ENCODE measurements at places on chromosomes 1 and 21. TPM values are rescaled to one million over a fixed set of nuclear protein-coding genes. Genes with fewer than 3 reads are reported as not detected.

GRCh38 chr1:167767761-167768160 lies 46.0 kb downstream of the MPZL1 start:
- DNase-seq: no peak
- H3K4me1 ChIP-seq: no peaks in the 10 kb centered on the region
- no peaks in the 10 kb centered on the region for H3K27me3 ChIP-seq

DNA sequence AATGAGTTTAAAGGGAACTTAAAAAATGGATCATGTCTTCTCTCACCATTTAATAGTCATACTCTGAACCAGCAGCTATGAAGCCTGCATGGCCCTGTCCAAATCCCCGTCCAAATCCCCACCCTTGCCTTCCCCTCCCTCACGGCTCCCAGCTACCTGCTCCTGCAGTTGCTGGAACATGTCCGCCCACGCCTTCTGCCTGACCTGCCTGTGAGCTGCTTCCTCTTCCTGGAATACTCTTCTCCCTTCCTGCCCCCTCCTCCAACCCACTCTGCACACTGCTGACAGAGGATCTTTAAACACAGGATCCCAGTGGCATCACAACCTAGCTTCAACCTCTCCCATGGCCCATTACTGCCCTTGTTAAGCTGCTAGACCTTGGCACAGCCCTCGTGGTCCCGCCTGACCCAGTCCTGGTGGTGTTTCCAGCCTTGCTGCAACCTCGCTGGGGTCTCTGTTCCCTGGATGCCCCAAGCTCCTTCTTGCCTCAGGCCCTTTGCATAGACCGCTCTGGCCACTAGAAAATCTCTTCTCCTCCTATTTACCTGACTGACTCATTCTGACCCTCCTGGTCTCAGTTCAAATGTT lies 118.3 kb downstream of the PTPRU start:
- no peak overlapping the region for H3K27ac ChIP-seq
- no peak overlapping the region for H3K4me3 ChIP-seq
- no peak for DNase-seq
- H3K27me3 ChIP-seq: no peaks in the 10 kb centered on the region

DNA sequence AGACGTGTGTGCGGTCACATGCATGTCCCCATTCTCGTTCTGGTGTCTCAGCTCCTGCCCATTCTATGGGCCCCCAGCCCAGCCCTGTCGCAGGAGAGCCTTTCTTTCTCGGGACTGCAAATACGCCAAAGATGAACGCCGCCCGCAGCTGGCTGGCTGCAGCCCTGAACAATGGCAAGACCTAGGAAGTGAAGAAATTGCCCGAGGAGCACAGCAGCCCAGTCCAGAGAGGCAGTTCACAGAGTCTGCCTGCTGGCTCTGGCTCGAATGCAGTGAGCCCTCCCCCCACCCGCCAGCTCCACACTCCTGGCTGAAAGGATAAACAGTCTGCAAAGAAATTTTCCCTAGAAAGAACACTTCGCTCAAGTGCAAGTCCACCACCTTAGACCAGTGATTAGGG lies 23.3 kb downstream of the PAX7 start:
- H3K36me3 ChIP-seq: no peaks in the 10 kb centered on the region
- peaks cover 81% of the 10 kb centered on the region for H3K27me3 ChIP-seq
- no peak overlapping the region for H3K4me3 ChIP-seq
- no peak overlapping the region for H3K27ac ChIP-seq
- H3K4me1 ChIP-seq: peaks cover 8% of the 10 kb centered on the region

GRCh38 chr1:32967888-32968568 lies 3.4 kb upstream of the RNF19B start:
- H3K36me3 ChIP-seq: no peaks in the 10 kb centered on the region
- H3K4me3 ChIP-seq: no peak overlapping the region
- H3K27ac ChIP-seq: no peak overlapping the region
- H3K27me3 ChIP-seq: no peaks in the 10 kb centered on the region
- no peak for DNase-seq
- peaks cover 4% of the 10 kb centered on the region for H3K4me1 ChIP-seq

DNA sequence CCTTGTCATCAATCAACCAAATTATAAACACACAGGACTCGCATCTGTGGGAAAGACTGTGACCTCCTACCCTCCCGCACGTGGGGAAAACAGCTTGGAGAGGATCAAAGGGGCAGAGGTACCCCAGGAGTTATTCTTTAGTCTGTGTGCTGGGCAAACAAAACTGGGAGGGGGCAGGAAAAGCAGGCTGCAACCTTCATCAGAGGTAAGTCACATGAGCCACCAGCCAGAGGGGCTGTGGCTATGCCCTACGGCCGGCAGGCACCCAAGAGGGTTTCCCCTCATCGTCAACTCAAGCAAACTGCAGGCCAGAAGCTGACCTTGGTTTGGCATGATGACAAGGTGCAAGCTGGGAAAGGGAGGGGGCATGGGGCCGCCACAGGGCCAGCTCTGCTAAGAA lies 12.5 kb downstream of the SMIM12 start:
- no peaks in the 10 kb centered on the region for H3K4me1 ChIP-seq
- no peaks in the 10 kb centered on the region for H3K36me3 ChIP-seq
- H3K27ac ChIP-seq: no peak overlapping the region
- no peak for DNase-seq
- no peak overlapping the region for H3K4me3 ChIP-seq

MCL1 gene
- total RNA-seq: 293 TPM

All from lung (tissue), 17 donors.